ENCODE measurements at places on chromosomes 2 and 18.
A peak's percentile ranks its signal among the peaks of the same experiment; 100 is the strongest.

- DNase-seq = no peak
These were observed 2.0 kb downstream of the IL1A start for GRCh38 chr2:112782234-112782799.

GRCh38 chr2:37125416-37125815 lies 31.4 kb downstream of the EIF2AK2 start:
- no peak for DNase-seq

DNA sequence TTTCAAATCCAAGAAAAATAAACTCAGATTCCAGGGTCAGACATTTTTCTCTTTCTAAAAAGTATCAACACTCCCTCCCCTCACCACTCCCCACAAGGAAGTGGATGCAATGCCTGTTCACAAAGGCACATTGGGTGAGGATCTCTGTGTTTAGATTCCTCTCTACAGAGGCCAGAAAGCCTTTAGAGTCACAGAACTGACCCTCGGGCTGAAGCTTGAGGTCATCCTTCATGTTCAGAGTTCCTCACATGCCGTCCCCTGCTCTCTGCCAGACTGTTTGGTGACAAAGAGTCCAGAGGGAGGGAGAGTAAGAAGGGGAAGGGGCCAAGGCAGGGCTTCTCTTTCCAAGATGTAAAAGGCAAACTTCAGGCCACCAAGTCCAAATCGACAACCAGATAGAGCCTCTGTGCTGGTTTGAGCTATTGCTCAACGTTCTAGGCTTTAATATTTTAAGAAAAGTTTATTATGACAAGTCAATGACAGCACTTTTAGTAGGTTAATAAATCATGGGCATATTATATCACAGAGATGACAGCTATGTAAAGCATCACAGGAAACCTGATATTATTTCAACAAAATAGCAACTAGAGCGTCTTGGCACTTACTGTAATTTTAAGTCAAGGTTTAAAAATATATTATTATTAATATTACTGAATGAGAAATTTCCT lies 269.4 kb downstream of the ETAA1 start:
- DNase-seq = no peak

DNA sequence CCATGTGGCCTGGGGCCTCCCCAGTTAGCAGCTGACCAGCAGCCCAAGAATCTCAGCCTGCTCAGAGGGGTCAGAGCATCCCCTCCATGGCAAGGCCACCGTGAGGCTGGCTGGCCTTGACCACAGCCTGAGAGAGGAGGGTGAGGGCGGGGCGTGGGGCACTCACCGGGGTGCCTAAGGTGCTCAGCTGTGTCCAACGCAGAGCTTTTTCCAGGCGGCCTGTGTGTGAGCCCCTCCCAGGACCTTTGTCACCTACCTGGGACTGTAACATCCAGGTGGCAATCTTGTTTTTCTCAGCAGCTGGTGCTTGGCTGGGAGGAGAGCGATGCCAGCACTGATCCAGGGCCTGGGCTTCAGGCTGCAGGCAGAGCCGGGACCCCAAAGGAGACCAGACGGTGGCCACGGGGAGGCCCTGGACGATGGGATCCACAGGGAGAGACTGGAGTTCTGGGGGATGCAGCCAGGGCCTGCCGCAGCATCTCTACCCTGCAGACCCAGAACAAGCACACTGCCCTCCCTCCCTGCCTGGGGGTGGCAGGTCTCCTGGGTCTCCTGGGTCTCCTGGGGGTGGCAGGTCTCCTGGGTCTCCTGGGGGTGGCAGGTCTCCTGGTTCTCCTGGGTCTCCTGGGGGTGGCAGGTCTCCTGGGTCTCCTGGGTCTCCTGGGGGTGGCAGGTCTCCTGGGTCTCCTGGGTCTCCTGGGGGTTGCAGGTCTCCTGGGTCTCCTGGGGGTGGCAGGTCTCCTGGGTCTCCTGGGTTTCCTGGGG lies 12.3 kb downstream of the SNED1 start:
- DNase-seq = peak; percentile 33

- DNase-seq = no peak
These were observed at the start of gene NOSTRIN for GRCh38 chr2:168801961-168802858. NOSTRIN (plus strand) TSS chr2:168802637; CDS start chr2:168802647, 10 bp downstream.

DNA sequence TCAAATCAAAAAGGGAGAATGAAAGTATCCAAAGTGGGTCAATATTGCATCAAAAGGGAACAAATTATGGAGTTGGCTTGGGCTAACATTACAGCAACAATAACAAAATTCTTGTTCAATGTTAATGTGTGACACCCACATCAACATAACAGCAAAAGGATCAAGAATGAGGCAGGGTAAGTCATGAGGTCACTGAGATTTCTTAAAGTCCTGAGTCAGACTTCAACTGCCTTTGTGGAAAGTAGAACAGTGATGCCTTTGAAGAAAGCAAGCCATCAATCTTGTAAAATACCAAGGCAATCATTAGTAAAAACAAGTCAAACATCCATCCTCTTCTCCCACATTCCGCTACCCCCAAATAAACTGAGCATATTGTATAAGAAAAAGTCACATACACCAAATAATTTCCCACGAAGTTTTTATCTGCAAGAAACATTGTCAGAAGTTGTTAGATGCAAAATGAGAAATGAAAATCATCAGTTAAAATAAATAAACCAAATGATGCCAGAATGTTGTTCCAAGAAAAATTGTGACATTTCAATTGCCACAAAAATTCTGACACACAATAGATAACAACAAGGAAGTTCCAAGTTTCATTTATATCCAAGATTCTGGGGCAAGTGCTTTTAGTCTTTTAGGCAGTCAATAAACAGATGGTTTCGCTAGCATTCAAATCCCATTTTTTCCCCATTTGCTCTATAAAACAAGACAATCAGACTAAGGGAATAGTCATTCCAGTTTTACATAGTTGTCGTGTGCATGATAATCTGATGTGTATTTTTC lies 216.1 kb upstream of the SETBP1 start:
- DNase-seq = no peak

GRCh38 chr2:24521975-24522639 lies 31.1 kb downstream of the NCOA1 start:
- no peak for DNase-seq

DNA sequence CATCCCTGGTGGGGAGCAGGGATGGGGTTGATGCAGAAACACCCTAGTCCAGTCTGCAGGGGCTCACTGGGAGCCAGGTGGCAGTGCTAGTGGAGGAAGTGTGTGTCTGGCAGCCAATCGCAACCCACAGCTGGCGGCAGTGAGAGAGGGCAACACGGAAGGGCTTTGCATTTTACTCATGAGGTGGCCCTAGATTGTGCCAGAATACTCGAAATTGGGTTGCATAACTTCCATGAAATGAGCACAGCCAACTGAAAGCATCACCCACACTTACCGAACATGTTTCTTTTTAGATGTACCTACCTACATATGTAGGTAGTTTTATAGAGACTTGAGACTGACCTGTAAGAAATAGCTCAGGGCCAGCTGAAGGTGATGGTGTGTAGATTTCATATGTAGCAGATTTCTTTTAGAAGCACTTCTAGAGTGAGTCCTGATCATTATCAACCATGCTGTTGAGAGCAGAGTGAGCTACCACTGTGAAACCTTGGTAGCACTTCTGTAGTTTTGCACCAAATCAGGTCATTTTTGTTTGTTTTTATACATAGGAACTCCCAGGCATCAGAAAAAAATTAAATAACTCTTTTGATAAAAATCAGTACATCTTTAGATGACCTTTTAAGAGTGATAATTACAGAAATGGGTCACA lies 13.0 kb downstream of the IL18R1 start:
- DNase-seq = no peak

DNA sequence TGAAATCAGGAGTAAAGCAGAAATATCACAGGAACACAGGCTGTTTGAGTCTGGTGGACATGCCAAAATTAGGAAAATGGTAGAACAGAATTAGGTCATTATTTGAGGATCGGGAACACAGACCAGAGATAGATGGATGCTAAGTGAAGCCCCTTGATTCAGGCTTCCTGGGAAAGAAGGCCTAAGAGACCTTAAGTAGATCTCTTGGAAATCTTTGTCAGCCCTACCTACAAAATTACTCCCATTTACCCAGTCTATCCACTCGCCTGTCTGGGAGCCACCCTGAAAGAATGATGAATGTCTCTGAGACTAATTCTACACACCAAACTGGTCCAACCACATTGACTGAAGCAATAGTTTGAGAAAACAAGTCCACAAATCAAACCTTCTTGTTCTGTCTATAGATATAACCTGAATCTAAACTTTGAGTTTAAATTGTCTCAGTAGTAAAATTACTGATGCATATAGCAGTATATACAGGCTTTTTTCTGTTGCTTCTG lies 36.6 kb upstream of the TANK start:
- DNase-seq = no peak

- no peak for DNase-seq
These were observed 22.9 kb downstream of the DOK1 start for GRCh38 chr2:74577448-74577847.

DNA sequence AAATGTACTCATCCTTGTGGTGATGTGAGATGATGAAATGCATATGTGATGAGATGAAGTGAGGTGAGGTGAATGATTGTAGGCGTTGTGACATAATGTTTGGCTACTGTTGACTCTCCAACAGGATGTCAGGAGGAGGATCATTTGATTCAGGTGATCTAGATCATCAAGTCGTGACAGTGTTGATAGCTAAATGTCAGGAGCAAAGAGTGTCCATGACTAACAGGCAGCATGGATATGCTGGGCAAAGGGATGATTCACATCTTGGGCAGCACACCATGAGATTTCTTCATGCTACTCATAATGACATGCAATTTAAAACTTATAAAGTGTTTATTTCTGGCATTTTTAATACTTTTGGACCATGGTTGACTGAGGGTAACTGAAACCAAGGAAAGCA lies 40.2 kb upstream of the UBXN4 start:
- DNase-seq = no peak

GRCh38 chr18:26708806-26709716 lies 156.4 kb downstream of the AQP4 start:
- DNase-seq = no peak

- DNase-seq = peak; percentile 18
These were observed 73.8 kb downstream of the TMEM18 start for GRCh38 chr2:603427-603826.

DNA sequence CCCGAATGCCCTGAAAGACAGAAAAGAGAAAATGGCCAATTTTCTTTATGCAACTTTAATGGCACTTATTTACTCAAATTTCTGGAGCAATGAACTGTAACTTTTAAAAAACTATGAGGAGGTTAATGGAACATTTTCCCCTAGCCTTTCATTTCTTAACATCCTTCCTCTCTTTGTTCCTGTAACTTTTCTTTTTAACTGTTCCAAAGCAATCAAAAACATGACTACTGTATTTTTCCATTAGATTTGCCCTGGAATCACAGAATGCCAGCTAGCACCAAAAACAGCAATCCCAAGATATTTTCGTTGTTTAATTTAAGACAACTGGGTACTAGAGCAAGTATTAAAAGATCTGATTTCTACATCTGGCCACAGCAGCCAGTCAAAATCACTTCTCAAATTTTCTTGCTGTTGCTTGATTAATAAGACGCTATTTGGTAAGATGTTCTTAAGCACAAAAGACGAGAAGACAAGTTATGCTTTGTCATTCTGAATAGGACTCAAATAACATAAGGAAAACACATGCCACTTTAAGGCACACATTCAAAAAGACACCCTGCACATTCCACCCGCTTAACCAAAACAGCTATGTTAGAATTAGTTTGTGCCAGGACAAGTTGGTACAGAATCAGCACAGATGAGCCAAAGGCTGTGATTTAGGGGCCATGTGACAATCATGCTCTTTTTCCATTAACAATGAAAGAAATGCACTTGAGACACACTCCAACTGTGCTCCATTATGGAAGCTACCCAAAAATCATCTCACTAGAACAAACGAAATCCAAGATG lies 3.6 kb downstream of the STARD7 start:
- DNase-seq = no peak

DNA sequence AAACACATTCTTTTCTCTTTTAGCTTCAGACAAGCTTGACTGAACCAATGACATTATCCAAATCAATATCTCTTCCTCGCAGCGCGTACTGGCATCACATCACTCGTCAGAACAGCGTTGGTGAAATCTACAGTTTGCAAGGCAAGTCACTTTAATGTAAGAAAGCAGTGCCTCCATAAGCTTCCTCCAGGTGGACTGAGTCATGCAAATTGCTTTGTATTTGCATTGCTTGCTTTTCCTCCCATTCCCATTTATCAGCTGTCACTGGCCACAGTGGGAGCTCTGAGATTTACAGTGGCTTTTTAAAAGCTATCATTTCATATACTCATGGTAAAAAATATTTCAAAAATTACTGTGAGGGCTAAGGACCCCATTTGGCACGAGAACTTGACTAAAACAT lies 189.9 kb downstream of the CD226 start:
- DNase-seq = no peak

GRCh38 chr2:239963646-239964205 lies 61.4 kb downstream of the NDUFA10 start:
- no peak for DNase-seq

- no peak for DNase-seq
These were observed 233.2 kb downstream of the SLC8A1 start for GRCh38 chr2:40218679-40219078.

DNA sequence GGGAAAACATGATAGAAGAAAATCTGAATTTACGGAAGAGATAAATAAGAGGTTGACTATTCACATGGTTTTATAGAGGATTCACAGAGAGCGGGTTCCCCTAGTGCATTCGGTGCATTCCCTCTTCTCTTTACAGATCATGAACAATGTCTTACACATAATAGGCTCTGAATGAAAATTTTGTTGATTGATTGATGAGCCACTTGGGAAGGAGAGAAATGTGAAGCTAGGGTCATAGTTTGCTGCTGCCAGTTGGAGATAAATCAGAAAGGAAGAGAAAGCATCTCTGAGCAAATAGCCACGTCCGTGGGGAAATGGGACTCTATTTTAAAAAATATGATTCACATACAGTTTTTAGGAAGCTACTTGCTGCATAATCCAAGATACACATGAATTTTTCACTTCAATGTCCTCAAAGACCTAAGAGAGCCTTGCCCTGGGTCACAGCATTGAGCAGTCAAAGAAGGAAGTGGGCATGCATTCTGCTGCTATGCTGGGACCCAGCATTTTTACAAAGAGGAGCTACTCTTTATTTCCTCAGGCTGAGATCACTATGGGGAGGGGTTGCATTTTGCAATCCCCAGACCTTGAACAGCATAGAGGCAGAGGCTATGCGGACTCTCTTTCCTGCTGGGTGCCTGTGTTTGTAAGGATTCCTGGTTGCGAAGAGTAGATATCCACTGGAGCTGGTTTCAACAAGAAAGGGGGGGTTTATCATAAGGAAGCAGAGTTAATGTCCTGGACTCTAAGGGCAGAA lies 395.3 kb downstream of the TSN start:
- no peak for DNase-seq

Data from stimulated activated CD8-positive, alpha-beta memory T cell treated with anti-CD3 and anti-CD28 coated beads, Interleukin-4, amount 100 ng/mL, for 48 hours (primary cell).